ENCODE measurements at places on chromosomes 11 and 22.
A peak's percentile ranks its signal among the peaks of the same experiment; 100 is the strongest.

- DNase-seq, result peak; percentile 64
Observed at GRCh38 chr11:47905358-47906059, 57.4 kb upstream of the NUP160 start.

DNA sequence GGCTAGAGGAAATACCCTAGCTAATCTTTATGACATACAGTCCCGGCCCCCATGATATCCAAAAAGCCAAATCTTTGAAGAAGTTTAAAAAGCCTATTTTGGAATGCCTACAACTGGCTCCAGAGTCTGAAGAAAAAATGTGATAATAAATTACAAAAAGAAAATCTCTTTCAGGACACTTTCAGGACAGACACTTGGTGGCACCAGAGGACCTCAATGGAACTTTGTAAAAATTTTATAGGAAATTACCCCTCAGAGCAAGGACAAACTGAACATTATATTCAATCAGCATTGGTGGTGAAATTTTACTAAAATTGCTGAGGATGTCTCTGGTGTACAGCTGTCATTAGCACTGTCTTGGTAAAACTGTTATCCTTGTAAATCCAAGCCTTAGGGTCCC lies 81.0 kb downstream of the CCDC73 start:
- DNase-seq, result no peak

- DNase-seq, result no peak
Observed at GRCh38 chr11:128497061-128497775, 90.1 kb downstream of the ETS1 start.

GRCh38 chr22:24440718-24441405 lies 13.5 kb downstream of the ADORA2A start:
- no peak for DNase-seq

DNA sequence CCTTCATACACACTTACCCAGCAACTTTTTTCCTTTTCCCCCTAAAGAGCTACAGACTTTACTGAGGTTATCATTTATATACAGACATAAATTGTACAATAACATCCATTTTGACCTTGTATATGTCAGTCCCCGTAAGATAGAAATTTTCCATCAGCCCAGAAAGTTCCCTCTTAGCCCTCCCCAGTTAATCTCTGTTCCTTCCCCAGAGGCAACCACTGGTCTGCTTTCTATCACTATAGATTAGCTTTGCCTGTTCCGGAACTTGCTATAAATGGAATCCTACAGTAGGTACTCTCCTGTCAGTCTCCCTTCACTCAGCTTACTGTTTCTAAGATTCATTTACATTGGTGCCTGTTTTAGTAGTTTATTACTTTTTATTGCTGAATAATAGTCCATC lies 54.9 kb downstream of the TSPAN18 start:
- no peak for DNase-seq

- no peak for DNase-seq
Observed at GRCh38 chr22:27212102-27212501, 554.7 kb downstream of the MIAT start.

- DNase-seq, result no peak
Observed at GRCh38 chr22:29096736-29097669, 24.2 kb downstream of the KREMEN1 start.

- DNase-seq, result no peak
Observed at GRCh38 chr11:19597206-19597605, 115.4 kb upstream of the NAV2 start.

- DNase-seq, result no peak
Observed at GRCh38 chr11:128288368-128288767, 299.0 kb downstream of the ETS1 start.

- no peak for DNase-seq
Observed at GRCh38 chr22:21734540-21735199, 924 bp downstream of the YPEL1 start.

GRCh38 chr22:37713761-37714160 lies 16.9 kb downstream of the TRIOBP start:
- no peak for DNase-seq

- no peak for DNase-seq
Observed at GRCh38 chr22:41531715-41532477, 12.4 kb downstream of the POLR3H start.

- DNase-seq, result no peak
Observed at GRCh38 chr11:90428836-90429235, 206.0 kb upstream of the CHORDC1 start.

GRCh38 chr11:38206663-38207062 lies 1608.6 kb upstream of the RAG2 start:
- DNase-seq, result no peak

- DNase-seq, result no peak
Observed at GRCh38 chr22:25375683-25376082, 156.2 kb downstream of the CRYBB2 start.

GRCh38 chr11:61092280-61092766 lies 10.0 kb upstream of the CD5 start:
- no peak for DNase-seq

- no peak for DNase-seq
Observed at GRCh38 chr11:9139628-9140357, 48.4 kb upstream of the SCUBE2 start.

- no peak for DNase-seq
Observed at GRCh38 chr22:36162127-36163034, 1.8 kb upstream of the APOL3 start.

- DNase-seq, result peak; percentile 68
Observed at GRCh38 chr11:45896422-45896984, 10.6 kb downstream of the FREY1 start.

- no peak for DNase-seq
Observed at GRCh38 chr22:20957102-20957682, 9.9 kb upstream of the AIFM3 start.

GRCh38 chr11:72140661-72141060 lies 5.1 kb downstream of the FOLR3 start:
- DNase-seq, result no peak

- no peak for DNase-seq
Observed at GRCh38 chr22:31943206-31943977, 943 bp upstream of the YWHAH start.

GRCh38 chr11:34439610-34440198 lies 970 bp downstream of the CAT start:
- no peak for DNase-seq

DNA sequence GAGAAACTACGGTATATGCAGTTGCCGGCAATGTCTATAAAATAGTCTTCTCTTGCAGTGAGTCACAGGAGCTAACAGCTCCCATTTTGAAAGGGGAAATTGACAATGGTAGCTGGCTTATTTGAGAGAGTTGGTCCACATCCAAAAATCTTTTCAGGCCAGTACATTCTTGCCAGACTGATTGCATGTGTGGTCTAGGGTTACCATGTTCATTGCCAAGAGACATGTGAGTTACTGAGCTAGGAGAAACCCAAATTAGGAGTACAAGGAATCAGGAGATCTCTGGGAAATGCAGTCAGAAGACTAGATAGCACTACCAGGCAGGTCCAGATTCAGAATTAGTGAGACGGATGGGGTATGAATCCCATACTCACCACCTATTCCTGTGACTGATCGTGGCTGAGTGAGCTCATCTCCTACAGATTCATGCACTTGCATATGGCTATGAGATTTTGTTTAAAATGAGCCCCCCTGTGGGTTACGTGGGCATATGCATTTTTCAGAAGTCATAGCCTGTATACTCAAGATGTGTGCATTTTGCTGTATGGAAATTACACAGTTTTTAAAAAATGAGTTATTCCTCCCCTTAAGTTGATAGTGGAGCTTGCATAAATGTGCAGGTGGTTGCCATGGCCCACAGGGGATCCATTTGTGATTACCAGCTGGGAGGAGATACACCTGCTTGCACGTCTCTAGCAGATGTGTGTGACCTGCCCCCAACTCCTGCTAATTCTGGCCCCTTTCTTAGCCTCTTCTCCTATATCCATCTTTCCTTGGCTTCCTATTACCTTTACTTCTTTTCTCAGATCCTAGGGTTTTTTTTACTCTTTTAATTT lies 102.7 kb downstream of the COMMD9 start:
- peak; percentile 98 for DNase-seq

DNA sequence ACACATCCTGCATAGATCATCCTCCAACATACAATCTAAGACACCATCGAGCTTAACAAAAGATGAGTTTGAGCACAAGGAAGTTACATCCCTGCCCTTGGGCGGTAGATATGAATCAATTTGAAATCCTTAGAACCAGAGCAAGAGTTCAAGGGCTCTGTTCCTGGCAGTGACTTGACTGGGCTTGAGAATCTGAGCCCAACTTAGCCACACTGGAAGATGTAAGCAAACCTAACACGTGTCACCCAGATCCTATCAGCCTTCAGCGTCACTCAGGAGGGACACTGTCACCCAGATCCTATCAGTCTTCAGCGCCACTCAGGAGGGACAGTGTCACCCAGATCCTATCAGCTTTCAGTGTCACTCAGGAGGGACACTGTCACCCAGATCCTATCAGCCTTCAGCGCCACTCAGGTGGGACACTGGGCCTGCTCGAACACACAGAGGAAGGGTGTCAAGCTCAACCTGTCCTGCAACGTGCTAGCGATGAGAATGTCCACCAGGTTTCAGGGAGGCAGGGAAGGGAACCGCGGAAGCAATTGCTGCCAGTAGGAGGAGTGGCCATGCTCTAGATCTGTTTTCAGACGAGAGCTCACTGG lies 32.8 kb upstream of the CTSD start:
- no peak for DNase-seq

DNA sequence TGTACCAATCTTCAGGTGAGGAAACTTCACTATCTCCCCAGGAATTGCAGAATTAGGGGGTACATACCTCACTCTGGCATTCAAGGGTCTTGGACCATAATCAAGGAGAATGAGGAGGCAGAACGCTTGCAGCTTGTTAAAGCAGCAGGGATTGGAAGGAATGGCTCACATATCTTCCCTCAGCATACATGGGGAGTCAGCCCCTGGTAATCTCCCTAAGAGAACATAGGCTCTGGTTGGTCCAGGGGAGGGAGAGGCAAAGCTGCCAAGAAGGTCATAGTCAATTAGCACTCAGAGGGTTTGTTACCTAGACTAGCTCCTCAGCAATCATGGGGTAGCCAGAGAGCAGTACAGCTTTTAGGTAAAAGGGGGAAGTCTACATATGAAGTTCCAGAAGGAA lies 256.8 kb downstream of the INSC start:
- DNase-seq, result no peak

GRCh38 chr11:97761175-97761574 lies 1259.6 kb upstream of the CNTN5 start:
- DNase-seq, result no peak

DNA sequence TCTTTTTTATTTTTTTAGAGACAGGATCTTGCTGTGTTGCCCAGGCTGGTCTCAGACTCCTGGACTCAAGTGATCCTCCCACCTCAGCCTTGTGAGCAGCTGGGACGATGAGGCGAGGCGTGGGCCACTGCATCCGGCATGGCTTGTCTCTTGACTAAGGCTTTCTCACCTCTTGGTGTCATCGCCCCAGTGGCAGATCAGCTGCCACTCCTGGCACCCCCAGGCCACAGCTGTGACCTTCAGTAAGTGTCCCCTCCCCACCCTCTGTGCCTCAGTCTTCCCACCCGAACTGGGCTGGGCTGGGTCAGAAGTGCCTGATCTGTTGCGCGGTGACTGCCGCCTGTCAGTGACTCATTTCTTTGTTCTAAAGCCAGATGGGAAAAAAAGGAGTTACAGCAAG lies 3.6 kb downstream of the SYNGR1 start:
- no peak for DNase-seq

GRCh38 chr11:1938343-1939005 lies 8.7 kb upstream of the MRPL23 start:
- DNase-seq, result no peak

- no peak for DNase-seq
Observed at GRCh38 chr11:62880231-62880802, 379 bp upstream of the SLC3A2 start.

GRCh38 chr22:44205516-44206329 lies 25.0 kb downstream of the PARVG start:
- no peak for DNase-seq

GRCh38 chr11:96482193-96482592 lies 92.4 kb downstream of the JRKL start:
- no peak for DNase-seq

GRCh38 chr22:25318081-25318823 lies 98.8 kb downstream of the CRYBB2 start:
- DNase-seq, result no peak

DNA sequence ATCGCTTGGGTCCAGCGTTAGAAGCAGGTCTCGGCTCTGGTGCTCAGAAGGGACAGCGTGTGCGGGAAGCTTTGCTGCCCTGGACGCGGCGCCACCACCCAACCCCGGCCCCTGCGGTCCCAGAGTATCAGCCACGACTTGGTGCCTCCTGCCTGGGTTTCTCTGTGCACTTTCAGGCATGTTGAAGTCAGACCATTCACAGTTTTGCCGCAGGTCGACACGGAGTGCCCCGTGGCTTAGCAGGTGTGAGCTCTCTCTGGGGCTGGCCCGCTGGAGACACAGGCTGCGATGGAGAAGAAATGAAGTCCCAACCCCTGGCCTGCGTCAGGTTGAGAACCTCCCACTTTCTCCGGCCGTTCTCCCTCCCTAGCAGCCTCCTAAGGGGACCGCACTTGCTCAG lies 494.5 kb downstream of the BRD1 start:
- DNase-seq, result no peak

- DNase-seq, result no peak
Observed at GRCh38 chr22:25067851-25068421, 115.4 kb downstream of the KIAA1671 start.

GRCh38 chr11:84825106-84825660 lies 802.0 kb downstream of the DLG2 start:
- no peak for DNase-seq

DNA sequence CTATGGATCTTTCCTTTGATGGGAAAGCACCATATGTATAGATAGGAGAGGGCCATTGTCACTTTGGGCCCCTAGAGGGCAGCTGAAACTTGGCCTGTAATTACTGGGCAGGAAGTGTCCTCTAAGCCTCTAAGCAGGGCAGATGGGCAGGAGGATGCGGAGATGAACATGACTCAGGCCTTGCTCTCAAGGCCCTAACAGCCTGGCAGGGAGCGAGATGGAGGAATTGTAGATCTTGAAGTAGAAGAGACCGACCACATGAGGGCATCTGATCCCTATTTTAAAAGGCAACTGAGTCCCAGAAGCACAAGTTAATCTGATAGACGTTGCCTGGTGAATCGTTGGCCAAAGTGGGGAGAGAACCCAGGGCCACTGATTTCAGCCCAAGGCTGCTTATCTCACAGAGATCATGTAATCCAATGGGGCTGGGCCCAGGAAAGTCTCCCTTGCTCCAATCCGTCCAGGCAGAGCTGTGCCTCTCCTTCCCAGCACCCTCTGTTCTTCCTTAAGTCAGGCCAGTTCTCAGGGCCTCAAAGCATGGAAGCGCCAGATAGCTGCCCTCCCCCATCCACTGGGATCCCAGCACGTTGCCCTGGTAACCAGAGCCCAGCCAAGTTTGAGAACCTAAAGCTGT lies 2.5 kb upstream of the SEPTIN3 start:
- DNase-seq, result peak; percentile 16

GRCh38 chr11:48142889-48143288 lies 73.7 kb upstream of the OR4B1 start:
- DNase-seq, result no peak

GRCh38 chr11:67627812-67628624 lies 1.7 kb downstream of the NUDT8 start:
- no peak for DNase-seq
